ENCODE measurements at places on chromosomes 11 and 22.
A peak's percentile ranks its signal among the peaks of the same experiment; 100 is the strongest.

GRCh38 chr22:17035246-17035645 is 27.2 kb upstream of the GAB4 start:
- DNase-seq, result no peak

DNA sequence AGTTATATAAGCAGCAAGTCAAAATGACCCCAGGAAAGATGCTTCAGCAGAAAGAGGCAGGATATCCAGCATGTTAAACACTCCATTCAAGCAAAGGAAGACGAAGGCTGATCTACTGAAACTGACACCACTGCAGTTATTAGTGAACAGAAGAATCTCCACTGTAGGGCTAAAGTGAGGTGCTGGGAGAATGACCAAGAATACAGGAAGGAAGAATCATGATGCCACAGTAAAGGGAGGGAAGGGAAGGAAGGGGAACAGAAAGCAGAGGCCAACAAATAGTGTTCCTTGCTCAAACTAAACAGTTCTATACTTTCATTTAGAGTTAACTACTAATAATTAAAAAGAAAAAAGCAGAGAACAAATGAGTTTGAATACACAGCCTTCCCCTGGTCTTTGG is 92.5 kb downstream of the SIK3 start:
- no peak for DNase-seq

GRCh38 chr11:81477277-81477676 is 1256.4 kb downstream of the FAM181B start:
- DNase-seq, result no peak

GRCh38 chr22:21791635-21792625 is 56.3 kb upstream of the YPEL1 start:
- DNase-seq, result no peak

DNA sequence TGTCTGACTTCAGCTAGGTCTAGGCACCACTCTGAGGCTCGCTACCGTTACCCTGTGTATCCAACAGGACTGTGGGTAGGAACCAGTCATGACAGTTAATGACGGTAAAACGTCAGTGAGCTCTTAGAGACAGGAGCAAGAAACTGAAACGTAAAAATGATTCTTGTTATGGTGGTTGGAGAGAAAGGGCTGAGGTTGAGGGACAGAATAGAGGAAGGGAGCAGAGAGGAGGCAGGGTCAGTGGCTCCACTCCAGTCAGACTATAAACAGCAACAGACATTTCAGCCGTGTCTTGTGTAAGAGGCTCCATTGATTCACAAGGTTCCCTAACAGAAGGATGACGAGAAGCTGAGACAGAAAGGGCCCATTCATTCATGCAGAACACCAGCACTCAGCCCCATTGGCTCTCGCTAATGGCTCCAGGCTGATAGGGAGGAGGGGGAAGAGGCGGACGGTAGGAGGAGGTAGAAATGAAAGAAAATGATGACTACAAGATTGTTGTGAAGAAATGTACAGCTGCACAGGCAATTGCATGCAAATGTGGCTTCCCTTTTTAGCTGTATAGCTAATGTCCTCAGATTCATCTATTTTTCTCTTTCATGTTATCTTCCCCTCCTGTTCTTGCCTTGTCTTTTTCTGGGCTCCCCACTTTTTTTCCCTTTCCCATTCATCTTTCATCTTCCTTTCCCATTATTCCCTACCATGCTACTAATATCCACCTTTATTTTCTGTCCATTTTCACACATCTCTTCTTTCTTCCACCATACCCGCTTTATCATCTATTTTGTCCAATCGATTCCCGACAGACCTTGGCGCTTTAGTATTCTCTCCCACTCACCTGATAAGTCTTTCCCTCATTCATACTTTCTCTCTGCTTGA is 34.3 kb downstream of the ETS1 start:
- no peak for DNase-seq

DNA sequence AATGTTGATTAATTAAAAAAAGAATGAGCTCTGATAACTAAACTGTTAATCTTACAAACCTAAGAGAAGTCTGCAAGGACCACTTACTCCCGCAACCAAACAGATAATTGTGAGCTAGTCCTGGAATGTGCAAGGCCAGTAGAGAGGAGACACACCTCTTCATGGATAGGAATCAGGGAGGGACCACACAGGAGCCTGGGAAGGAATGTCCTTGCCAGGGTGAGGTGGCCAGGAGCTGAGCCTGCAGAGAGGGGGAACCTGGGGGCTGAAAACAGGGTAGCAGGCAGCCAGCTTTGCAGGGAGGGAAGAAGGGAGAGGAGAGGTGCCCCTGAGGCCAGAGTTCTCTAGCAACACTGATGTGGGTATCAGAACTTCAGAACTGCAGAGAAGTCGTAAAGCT is 9.4 kb upstream of the NLRP10 start:
- DNase-seq, result no peak

DNA sequence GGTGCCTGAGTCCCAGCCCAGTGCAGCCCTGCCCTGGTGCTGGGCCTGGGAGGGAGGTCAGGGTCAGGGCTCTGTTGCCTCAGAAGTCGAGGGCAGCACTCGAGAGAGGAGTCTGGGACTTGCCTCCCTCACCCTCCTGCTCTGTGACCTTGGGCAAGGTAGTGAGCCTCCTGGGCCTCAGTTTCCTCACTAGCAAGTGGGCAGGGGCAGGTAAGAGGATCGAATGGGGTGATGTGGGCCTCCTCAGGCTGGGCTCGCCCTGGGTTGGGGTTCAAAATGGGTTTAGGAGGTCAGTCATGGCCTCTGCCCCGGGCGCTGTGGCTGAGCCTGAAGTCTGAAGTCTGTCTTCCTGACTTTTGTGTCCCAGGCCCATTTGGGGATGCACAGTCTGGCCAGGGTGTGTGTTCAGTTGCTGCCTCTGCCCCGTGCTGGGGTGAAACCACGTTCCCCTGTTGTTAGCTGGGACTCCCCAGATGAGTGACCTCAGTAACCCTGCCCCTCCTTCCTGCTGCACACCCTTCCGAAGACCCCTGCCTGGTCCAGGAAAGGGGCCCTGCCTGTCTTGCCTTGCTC is 40.9 kb upstream of the CELSR1 start:
- no peak for DNase-seq

DNA sequence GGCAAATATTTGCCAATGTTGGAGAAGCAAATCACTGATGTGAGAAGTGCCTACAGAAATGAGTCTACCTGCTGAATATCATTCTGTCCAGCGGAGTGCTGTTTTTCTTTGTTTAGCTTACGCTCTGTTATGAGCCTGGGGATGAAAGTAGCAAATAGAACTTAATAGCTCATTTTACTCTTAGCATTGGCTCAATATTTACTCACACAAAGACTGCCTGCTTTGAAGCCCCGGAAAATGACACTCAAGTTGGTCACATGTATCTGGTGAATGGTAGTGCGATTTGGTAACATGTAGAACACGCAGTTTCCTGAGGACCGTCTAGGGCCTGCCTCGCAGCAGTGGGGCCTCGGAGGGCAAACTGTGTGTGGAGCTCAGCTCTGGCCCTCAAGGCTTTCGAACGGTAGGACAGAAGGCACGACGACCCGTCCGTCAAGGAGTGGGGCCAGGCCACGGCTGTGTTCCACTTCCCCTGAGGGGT is 38.9 kb downstream of the TBC1D22A start:
- DNase-seq, result no peak

DNA sequence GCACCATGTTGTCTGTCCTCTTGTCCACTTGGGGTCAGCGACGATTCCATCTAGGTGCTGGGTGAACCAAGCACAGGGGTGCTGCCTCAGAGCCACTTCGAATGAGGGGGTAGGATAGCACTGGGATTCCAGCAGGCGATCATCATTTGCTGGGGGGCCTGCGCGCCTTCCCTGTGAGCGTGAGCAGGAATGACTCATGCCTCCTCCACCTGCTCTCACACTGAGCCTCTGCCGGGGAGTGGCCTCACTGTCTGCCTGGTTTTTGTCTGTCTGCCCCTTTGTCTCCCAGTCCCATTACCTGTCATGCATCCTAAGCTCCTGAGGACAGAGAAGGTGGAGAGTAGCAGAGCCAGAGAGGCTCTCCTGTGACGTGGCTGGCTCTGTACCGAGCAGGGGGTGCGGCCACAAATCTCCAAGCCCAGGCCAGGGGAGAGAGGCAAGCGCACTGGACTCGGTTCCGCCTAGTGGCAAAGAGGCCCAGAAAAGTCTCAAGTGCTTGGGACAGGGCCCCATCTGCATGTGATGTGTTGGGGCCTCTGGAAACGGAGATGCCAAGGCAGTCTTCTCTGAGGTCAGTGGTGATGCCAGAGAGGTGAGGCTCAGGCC is 30.8 kb downstream of the RSPH14 start:
- DNase-seq, result no peak

DNA sequence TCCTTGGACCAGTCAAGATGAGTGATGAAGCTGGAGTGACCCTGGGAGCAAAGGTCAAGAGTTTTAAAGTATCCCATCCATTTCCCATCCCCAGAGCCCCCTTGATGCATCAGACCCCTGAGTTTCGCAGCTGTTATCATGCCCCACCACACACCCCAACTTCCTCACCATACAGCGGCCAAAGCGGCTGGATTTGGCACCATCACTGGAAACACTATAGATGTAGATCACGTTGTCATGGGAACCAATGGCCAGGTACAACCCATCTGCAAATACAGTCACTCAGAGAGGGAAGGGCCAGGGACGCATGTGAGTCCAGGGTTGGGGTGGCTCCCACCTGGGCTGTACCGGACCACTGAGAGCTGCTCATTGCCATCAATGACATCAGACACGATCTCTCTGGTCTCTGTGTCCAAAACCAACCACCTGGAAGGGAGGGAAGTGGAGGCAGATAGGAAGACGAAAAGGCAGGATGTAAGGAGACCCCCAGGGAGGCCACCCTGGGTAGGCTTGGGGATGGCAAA is 2.2 kb upstream of the MTA2 start:
- no peak for DNase-seq

GRCh38 chr22:44491269-44492035 is 6.6 kb downstream of the RTL6 start:
- DNase-seq, result no peak

GRCh38 chr11:36453678-36454077 is 56.4 kb downstream of the TRAF6 start:
- no peak for DNase-seq

DNA sequence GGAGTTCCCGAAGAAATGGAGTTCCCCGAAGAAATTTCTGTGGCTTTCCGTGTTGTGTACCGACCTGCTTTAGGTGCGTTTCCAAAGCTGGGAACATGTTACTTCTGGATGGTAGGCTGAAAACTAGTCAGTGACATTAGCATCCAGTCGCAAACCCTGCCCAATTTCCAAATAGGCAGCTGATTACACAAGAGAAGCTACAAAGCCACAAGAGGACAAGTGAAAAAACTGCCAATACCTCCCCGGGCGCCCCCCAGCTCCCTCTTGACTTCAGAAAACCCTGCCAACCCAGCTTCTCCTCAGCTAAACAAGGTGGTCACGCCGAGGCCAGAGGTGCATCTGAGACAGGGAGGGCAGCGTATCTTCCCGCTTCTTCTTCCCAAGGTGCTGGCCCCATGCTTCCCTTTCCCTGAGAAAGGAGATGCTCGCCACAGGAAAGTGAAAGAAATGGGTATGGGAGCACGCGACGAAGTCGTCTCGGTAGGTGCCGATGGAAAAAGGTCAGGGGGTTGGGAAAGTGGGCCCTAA is 551 bp downstream of the AGBL2 start:
- no peak for DNase-seq

- no peak for DNase-seq
These were observed 404.9 kb downstream of the NXPE2 start for GRCh38 chr11:115083144-115083806.

GRCh38 chr11:93719310-93719709 is 22.0 kb downstream of the TAF1D start:
- DNase-seq, result no peak

- DNase-seq, result no peak
These were observed 89.0 kb downstream of the ISX start for GRCh38 chr22:35154937-35155387.

GRCh38 chr11:34585304-34585734 is 35.6 kb upstream of the EHF start:
- no peak for DNase-seq

GRCh38 chr11:119750056-119750455 is 21.1 kb upstream of the NECTIN1 start:
- DNase-seq, result no peak

GRCh38 chr11:123180574-123180973 is 14.5 kb downstream of the CLMP start:
- DNase-seq, result no peak

GRCh38 chr11:12001186-12001585 is 7.2 kb downstream of the DKK3 start:
- no peak for DNase-seq

DNA sequence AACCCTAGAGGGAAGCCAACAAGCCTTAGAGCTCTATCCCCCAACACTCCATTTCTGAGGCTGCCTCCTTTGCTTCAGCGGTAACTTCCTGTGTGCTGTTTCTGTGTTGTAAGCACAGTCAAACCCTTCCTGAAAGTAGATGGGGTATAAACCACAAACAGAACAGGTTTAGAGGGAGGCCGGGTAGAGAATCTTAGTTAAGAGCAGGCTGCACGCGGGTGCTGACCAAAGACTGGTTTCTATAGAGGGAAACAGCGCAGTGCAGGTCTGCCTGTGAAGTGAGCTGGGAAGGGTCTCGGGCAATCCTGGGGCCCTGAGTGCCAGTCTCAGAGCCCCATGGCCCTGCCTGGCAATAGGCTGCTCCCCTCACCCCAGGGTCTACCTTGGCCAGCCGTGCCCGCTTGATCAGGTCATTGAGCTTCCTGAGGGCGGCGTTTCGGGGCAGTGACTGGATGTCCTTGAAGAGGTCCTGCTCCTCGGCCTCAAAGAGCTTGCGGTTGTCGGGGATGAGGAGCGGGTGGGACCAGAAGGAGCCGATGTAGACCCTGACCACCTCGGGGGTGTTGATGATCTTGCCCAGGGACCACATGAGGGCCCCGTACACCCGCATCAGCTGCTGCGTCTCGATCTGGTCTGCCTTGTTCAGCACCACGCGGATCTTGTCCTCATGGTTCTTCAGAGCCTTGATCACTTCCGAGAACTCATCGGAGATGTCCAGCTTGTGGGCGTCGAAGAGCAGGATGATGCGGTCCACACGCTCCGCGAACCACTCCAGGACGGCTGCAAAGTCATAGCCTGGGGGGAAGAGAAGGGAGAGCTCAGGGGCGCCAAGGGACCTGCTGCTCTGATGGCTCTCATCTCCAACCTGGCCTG is 15.3 kb upstream of the CDC42BPG start:
- DNase-seq, result no peak

- peak; percentile 2 for DNase-seq
These were observed 72.0 kb downstream of the SYN3 start for GRCh38 chr22:32985899-32986765.

Measured in stimulated activated CD8-positive, alpha-beta memory T cell treated with anti-CD3 and anti-CD28 coated beads, Interleukin-4, amount 100 ng/mL, for 1 hour (primary cell).